ENCODE measurements at places on chromosomes 16 and 17.

- no peak for DNase-seq
Measured at GRCh38 chr17:70100983-70101382, 26.0 kb downstream of the KCNJ16 start.

DNA sequence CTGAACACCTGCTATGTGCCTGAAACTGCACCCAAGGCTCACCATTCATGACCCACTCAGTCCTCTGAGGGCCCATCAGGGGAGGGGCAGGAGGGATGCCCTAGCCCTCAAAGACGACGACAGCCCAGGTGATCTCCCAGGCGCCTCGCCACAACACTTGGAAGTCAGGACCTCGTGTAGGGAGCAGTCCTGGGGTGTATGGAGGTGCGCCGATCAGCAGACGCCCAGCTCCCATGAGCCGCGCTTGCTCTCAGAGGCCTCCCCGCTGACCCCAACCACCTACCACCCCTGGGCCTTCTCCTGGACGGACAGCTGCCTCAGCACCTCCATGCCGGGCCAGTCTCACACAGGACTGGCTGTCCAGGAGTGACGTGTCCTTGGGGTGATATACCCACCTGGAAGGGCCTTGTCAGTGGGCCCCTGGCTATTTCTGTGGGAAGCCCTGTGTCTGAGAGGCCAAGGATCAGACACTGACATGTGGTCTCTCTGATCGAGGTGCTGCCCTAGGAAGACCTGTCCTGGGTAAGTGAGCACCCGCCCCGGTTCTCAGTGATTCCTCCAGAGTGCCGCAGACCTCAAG lies 26.7 kb downstream of the KDM8 start:
- no peak for DNase-seq

DNA sequence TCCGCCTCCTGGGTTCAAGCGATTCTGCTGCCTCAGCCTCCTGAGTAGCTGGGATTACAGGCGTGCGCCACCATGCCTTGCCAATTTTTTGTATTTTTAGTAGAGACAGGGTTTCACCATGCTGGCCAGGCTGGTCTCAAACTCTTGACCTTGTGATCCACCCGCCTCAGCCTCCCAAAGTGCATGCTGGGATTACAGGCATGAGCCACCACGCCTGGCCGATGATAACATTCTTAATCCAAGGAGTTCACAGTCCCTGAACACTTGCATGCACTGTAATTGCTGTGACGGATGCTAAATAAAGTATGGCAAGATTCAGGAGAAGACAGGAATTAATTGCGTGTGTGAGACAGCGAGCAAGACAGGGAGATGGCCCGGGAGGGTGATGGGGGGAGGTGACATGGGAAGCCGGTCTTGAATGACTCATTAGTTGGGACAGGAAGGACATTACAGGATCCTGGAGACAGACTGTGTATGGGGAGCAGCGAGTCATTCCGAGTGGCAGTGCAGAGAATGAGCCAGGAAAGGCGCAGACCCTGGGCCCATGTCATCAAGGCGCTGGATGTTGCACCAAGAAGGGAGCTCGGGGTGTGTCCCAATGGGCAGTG lies 6.7 kb downstream of the ABCA3 start:
- no peak for DNase-seq

DNA sequence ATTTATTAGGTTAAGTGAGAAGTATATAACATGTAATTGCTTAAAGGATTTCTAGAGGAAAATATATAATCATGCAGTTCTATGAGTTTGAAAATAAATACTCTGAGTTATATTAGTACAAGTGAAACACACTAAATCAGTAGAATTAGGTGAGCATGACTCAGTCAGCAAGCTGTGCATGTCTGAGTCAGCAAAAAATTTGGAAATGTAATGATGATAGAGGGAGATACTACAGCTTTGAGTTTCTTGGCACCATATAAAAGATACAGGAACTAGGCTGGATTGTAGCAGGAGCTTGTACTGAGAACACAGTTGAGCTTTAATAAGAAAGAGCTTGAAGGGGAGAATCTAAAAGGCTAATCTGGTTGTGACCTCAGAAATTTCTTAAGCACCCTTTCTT lies 1224.6 kb downstream of the CDH8 start:
- no peak for DNase-seq
